Neuronal stem cell (in vitro differentiated cells): ENCODE measurements at places on chromosomes 2 and 18.

DNA sequence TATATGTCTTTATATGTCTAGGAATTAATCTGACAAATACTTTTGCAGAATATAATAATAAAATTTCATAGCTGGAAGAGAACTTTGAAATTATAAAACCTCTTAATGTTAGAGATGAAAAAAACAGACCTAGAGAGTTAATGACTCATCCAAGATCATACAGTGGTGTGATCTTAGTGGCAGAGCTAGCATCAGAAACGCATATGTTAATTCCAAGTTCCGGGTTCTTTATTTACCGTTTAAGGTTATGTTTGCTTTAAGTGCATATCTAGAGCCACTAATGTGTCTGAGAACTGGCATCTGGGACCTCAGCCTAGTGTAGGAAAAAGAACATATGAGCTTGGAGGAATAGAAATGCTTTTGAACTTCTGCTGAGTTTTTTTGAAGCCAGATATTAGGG, 24.3 kb downstream of the CERS6 start:
- no peak for DNase-seq

DNA sequence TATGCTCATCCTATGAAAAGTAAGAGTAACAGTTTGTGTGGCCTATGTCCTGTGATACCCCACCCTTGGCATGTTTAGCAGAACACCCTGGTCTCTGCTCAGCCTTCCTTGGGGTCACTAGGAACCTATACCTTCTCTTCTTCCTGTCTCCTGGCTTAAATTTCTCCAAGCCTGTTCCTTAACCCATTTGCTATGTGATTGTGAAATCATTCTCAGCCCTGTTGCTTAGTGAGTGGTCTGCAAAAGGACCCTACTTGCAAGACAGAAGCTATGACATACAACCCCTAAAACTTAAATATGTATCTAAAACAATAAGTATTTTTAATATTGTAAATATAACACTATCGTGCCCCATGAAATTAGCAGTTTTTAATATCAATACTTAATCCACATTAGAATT, 524.7 kb downstream of the PARD3B start:
- DNase-seq = no peak

GRCh38 chr2:212154477-212154878, 384.1 kb downstream of the ERBB4 start:
- DNase-seq = no peak

DNA sequence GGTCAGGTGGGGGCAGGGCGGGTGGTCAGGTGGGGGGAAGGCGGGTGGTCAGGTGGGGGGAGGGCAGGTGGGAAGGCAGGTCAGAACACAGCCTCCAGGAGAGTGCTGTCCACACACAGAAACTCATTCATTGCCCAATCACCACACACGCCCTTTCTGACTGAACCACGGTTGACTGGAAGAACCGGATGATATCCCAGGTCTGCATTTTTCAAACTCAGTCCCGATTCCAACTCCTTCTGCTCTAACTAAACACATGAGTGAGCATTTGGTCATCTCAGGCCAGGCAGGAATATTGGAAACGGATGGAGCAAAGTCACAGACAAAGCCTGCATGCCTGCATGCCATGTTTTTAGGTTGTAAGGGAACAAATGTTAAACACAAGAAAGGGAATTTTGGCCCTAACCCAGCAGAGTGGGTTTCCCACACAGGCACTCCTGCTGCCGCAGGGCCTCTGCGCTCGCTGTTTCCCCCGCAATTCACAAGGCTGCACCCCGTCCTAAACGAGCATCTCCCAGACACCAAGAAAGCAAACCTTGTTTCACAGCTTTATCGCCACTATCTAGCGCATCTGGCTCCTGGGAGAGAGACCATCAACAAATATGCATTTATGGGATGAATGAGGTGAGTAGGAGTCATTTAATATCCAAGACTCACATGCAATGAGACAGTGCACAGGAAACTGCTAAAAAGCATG, 100.1 kb downstream of the ZNF516 start:
- DNase-seq = no peak

DNA sequence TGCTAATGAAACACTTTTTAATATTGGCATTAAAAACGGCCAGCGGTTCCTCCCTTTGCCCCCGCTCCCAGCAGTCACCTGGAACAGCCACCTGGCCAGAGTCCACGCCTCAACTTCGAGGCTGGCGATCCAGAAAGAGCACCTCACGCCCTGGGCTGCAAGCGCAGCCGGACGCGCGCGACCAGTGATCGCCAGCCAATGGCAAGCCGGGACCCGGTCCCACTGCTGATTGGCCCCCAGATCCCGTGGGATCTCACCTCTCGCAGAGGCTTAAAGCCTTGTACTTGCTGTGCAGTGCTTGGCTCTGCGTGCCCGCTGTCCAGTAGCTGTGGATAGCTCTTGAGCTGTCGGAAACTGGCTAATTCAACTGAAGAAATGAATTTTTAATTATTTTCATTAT, 4.1 kb upstream of the RBM45 start:
- DNase-seq = no peak
